ENCODE measurements at places on chromosomes 6 and 20.

- no peak for DNase-seq
Measured at GRCh38 chr6:11161031-11161956, 49.8 kb upstream of the ERVFRD-1 start.

GRCh38 chr6:138307816-138308730, 69.6 kb upstream of the SMIM28 start:
- DNase-seq = no peak

GRCh38 chr6:142735204-142735603, 209.8 kb downstream of the HIVEP2 start:
- DNase-seq = peak; percentile 40

- no peak for DNase-seq
Measured at GRCh38 chr6:45426251-45426650, 48.5 kb upstream of the SUPT3H start.

DNA sequence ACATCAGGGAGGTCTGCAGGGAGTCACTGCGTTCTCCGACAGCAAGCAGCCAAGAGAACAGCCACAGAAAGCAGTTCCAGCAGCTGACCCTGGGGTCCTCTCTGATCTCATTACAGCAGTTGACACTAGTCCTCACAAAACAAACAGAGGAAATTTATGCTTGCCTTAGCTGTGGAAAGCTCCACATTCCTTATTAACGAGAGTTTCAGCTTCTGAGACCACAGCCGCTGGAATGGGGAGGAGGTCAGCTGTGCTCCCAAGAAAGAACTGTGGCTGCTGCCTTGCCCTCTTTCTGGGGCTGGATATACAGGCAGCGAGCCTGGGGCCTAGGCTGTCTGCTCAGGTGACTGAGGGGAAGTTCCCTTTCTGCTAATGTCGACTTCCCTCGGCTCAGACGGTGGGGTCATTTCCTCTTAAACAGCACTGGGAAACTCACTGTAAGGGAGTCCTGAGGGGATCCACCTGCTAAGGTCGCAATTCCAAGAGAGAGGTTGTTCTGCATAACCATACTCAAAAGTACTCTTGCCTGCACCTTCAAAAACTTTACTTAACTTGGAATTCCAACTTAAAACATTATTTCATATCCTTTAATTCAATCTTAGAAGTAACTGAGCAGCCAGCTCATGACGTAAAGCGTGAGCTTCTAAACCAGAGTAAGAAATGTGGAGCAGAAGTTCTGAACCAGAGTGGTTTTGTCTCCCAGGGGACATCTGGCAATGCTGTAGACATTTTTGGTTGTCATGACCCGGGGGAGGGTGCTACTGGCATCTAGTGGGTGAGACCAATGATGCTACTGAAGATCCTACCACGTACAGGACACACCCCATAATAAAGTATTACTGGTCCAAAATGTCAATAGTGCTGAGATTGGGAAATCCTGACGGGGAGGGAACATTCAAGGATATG, 80.3 kb downstream of the BACH2 start:
- no peak for DNase-seq

GRCh38 chr6:143941852-143942627, 66.0 kb downstream of the PLAGL1 start:
- DNase-seq = peak; percentile 40

GRCh38 chr20:38658879-38659596, 57.4 kb downstream of the ARHGAP40 start:
- peak; percentile 17 for DNase-seq

DNA sequence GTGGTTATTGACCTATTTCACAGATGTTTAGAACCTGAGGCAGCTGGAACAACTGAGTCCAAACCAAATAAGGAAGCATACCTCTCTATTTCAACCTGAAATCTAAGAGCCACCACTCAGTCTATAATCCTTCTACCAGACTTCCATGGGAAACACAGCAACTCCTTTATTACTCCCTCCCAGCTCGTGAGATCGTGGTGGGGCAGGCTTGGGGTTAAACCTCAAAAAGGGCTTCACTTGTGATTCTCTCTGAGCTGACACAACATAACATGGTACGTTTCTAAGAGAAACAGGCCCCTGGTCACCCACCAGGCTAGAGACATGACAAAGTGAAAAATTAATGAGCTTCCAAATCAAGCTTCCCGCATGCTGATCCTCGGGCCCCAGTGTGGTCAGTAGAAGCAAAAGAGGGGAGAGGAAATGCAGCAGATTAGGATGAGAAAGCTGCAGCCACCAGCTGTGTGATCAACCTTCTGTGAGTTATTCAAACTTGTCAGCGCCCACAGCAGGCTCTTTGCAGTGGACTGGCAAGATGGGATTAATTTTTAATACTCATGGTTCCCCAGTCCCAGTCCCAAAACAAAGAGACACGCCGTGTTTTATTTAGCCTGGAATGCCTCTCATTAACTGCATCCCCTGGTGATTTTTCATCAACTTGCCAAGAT, 9.3 kb downstream of the PKHD1 start:
- DNase-seq = no peak

GRCh38 chr20:8362457-8362856, 230.4 kb downstream of the PLCB1 start:
- DNase-seq = no peak

DNA sequence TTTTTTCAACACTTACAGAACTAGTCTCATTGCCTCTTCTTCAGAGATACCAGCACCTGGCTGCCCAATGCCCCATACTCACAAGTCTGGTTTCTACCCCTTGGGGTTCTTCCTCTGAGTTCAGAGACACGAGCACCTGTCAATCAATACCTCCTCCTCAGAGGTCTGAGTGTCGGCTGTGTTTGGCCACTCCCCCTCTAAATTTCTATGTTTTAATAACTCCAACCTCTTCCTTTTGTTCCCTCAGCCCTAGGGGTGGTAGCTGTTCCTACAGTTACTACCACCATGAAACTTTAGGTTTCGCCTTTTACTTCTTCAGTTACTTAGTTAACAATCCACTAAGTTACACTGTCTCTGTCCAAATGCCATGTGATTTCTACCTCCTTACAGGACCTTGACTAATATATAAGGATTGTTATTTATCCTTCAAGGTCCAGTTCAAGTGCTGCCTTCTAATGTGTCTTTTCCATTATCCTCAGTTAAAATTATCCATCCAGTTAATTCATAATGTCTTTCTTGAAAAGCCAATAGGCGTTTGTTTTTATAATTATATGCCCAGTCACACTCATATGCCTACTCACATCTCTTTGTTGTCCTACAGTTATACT, 14.6 kb upstream of the PHF20 start:
- no peak for DNase-seq

GRCh38 chr20:31676609-31676989, 38.9 kb downstream of the COX4I2 start:
- no peak for DNase-seq

GRCh38 chr20:17890330-17890729, 78.3 kb downstream of the SNX5 start:
- DNase-seq = no peak

DNA sequence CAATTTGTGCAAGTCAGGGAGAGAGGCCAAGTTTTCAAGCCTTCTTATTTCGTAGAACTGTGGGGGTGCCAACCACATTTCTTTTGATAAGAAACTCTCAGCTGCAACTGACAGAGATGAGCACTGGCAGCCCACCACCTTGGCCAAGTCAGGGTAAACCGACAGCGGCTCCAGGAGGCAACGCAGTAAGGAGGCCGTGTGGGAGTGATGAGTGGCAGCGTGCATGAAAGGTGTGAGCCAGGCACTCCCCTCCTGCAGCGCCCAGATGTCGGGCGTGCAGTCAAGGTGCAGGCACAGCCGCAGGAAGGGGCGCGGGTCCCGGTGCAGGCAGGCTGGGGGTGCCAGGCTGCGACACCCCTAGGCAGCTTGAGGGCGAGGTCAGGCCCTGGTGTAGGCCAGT, 49.2 kb upstream of the HDAC2 start:
- no peak for DNase-seq

- DNase-seq = peak; percentile 65
Measured at GRCh38 chr6:138455746-138456400, 43.4 kb downstream of the NHSL1 start.

DNA sequence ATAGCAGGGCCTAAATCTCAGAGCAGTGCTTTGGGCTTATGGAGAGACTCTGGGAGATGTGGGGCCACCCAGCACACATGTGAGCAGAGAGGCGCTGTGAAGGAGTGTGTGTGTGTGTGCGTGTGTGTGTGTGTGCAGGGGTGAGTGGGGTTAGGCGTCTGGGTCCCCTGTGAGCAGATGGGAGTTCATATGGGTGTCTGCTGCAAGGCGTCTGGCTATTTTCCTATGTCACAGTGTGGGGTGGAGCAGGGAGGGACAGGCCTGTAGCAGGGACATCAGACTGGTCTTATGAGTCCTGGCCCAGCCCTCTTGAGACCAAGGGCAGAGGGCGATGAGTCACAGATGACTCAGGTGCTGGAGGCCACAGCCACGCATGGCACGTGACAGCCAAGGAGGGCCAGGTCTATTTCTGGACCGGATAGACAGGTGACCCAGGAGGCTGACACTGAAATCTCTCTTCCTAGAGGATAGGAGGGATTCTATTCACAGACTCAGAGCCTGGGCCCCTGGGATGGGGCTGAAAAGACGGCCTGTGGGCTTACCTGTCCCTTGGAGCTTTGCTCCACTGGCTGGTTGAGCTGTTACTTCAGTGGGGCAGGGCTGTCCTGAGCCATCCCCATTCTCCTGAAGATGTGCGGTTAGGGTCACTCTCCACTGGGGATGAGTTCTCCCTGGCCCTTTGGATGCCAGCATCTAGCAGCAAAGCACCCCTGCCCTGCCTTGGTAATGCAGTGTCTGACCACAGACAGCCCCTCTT, 28.9 kb downstream of the VEGFA start:
- DNase-seq = peak; percentile 58

DNA sequence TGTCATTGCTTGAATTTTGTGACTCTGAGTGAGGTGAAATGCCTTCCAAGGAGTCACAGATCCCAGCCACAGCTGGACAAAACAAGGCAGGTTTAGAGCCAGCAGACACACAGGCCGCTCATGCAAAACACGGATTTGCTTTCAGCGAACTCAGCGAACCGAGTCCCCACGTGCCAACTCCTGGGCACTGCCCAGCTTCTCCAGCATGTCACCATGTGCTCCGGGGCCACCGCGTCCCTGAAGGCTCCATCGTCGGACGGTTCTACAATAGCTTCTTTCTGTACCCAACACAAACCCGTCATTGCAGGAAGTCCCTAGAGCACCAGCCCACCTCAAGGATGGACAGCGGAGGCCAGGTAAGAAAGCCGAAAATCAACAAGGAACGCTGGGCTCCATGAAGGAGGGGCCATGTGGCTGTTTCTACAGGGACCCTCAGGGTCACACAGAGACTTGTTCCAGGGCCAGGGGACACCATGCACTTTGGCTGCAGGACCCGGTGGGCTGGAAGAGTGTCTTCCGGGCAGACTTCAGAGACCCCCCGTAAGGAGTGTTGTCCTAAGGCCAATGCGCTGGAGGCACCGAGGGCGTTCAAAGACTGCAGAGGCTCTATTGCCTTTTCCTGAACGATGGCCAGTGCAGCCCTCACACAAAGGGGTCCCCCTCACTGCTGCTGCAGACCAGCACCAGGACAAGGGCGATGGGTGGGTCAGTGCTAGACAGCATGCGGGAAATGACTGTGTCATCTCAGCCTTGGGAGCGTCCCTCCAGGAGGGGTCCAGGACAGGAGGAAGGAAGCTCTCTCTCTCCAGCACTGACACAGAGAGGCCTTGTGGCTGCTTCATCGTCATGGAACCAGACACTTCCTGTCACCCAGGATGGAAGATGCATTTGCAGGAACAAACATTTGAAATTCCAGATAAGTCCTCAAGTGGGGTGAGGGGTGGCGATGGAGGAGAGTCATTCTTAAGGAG, 19.8 kb downstream of the DACT2 start:
- DNase-seq = no peak

- no peak for DNase-seq
Measured at GRCh38 chr20:52983726-52984450, 11.7 kb downstream of the TSHZ2 start.

DNA sequence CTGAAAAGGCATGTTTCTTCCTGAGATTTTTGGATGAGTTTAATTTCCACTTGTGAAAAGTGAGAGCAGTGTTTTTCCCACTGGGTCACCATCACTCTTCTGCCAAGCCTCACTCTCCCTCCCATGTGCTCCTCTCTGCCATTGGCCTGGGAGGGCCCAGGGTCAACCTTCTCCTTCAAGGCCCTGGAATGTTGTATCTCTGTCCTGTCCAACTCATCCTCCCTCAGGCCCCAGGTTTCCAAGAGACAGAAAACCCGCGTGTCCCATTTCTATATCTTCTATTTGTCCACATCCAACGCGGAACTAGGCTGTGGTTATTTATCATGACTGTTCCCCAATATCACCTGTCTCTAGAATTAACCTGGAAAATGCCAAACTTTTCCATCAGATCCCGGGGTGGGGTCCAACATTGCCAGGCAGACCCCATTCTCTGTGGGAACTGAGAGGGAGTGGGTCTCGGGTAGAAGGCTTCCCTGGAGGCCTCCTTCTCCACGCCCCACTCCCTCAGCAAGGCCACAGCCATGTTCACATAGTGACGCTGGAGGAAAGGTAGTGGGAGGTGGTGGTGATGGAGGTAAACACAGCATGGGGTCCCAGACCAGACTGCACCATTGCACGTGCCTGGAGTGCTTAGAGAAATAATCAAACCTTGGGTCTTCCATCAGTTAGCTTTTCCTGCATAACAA, 173.5 kb downstream of the SCP2D1 start:
- DNase-seq = no peak

- DNase-seq = no peak
Measured at GRCh38 chr20:50004229-50004628, 21.4 kb downstream of the SNAI1 start.

DNA sequence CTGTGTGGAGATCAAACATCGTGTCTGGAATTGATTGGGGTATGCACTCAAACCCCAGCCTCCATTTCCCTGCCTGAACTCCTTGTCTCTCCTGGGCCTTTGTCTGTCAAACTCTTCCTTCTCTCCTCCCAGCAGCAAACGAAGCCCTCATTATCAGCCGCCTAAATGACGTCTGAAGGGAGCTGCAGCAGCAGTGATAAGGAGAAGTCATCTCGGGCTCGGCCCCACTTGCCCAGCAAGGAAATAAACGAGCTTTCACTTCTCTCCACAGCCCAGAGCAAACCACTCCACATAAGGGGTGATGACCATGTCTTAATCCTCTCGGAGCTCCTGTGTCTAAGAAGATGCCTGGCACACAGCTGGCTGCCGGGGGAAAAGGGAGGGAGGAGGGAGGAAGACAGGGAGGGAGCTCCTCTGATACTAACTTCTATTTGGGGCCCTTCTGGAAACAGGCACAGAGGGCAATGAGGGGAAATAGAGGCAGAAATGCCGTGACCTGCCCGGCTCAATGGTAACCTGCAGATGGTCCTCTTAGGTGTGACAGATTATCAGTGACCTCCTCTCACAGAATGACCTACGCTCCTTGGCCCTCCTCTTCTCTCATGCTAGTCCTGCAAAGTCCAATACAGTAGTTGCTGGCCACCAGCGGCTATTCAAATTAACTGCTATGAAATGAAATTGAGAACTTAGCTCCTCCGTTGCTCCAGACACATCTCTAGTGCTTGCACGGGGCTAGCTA, 100.4 kb downstream of the PXDC1 start:
- DNase-seq = no peak

GRCh38 chr20:39503902-39504709, 542.0 kb downstream of the DHX35 start:
- no peak for DNase-seq

DNA sequence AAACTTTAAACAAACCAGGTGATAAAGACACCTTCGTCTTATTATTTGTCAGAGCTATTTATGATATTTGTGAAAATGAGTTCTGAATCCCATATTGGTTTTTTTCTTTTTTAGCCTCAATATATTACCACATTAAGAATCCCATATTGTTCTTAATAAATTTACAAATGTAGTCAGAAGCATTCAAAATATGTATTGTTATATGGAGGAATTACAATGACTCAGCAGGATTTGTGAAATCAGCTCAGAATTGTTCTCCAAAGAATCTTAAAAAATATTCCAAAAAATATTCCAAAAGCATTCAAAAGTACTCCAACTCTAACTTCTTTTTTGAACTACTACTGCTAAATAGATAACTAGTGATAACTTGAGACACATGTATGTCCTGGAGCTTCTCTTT, 6.5 kb upstream of the ZNF343 start:
- no peak for DNase-seq

Data from NCI-H460 (cell line).